ENCODE measurements at places on chromosomes 1 and 21.

- no peak for DNase-seq
These were observed 662 bp upstream of the LGALS8 start for GRCh38 chr1:236522937-236523703.

DNA sequence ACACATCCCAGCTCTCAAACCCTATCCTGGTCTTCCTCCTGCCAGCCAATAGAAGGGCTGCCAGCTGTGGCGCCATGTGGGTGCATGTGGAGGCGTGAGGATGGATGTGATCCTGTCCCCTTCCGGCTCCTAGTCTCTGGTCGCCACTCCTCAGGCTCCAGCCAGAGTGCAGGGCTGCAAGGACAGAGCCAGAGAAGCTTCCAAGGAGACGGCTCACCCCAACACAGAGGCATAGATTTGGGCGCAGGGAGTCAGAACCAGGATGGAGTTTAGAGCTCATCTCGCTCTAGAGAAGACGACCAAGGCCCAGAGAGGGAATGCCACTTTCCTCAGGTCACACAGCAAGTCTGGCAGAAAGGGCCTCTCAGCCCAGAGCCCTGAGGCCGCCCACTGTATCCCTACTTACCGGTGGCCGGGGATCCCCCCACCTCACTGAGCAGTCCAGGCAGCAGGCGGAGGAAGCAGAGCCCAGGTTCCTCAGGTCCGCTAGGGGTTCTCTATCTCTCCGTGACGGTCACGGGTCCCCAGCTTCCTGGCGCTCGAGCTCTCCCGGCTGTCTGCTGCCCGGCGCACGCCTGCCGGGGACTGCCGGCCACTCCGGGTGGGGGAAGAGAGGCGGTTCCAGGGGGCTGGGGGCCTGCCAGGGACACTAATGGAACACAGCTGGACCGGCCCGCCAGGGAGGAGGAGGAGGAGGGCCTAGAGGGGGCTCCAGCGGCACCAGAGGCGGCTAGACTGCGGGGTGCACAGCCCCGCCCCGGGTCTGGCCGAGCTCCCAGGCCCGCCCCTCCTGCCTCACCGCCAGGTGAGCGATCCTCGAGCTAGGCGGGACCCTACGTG lies at the start of gene COL16A1:
TSS of gene COL16A1 (minus strand) at position 587 of the 840 bp plus-strand sequence. CDS start 1,824 bp downstream, outside the sequence.
- DNase-seq: no peak

GRCh38 chr1:209989525-209989924 lies 51.5 kb downstream of the SYT14 start:
- DNase-seq: no peak

DNA sequence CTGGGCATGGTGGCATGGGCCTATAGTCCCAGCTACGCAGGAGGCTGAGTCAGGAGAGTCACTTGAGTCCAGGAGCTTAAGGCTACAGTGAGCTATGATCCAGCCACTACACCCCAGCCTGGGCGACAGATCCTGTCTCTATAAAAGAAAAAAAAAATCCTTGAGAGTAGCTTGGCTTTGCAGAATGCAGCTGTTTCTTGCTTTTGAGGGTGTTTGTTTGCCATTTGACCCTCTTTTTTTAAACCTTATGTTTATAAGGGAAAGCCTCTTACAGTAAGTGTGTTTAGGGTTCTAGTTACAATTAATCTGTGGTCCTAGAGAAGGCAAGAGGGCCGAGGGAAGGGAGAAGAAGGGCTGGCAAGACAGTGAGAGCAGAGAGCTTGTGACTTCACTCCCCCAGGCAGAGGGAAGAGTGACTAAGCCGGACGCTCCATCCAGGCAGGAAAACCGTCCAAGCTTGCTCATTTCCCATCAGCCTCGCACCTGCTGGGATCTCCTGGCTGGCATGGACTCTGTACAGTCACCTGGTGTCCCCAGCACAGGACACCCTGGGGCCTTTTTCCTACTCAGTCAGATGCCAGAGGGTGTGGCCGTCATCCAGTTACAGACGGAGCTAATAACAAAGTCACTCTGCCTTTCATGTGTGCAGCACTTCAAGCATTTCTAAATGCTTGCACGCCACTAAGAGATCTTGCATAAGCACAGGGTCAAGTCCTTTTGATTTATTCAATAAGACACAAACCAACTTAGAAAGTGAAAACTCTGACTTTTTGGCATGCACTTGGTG lies 55.5 kb upstream of the PSEN2 start:
- no peak for DNase-seq

DNA sequence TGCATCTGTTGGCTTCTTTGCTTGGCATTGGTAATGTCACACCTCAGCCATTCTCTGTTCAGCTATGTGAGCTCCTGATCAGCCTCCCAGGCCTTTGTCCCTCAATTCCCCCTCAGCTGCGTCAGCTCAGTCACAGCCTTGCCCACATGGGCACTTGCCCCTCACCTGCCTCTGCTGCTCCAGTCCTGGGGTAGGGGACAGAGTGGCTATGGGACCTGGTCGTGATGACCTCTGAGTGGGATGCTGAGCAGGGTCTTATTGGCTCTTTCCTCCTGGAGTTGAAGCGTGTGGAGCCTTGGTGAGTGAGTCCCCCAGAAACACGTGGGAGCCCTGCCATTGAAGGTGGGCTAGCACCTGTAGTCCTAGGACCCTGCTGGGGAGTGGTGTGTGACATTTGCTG lies 61.4 kb upstream of the TLR5 start:
- no peak for DNase-seq

DNA sequence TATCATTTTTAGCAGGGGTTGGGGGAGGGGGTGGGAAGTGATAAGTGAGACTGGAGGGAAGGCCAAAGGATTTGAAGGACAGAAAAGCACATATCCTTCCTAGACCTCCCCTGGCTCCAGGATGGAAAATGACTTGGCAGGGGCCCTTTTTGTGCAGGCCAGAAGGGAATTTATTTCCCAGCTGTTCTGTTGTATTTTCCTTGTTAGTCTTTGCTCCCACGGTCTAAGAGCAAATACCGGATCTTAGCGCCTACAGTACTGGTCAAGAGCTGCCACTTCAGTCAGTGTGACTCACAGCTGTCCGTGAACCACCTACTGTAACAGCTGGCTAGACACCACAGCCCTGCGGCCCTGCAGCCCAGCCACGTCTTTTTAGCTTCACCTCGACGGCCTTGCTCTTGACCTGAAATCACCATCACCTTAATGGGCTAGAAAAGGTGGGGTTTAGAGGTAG lies 51.0 kb upstream of the ERRFI1 start:
- DNase-seq: no peak

DNA sequence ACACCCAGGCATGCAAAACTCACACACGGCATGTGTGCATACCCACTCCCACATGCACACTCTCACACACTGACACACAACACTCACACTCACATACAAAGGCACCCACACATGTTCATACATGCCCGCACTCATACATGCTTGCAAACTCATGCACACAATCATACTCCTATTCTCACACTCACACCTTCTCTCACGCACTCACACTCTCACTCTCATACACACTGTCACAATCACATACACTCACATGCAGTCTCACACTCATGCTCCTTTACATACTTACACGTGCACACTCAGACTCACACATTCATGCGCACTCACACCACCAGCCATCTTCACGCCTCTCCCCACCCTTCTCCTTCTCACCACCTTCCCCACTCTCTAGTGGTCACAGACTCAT lies 3.1 kb downstream of the SLC5A9 start:
- no peak for DNase-seq

DNA sequence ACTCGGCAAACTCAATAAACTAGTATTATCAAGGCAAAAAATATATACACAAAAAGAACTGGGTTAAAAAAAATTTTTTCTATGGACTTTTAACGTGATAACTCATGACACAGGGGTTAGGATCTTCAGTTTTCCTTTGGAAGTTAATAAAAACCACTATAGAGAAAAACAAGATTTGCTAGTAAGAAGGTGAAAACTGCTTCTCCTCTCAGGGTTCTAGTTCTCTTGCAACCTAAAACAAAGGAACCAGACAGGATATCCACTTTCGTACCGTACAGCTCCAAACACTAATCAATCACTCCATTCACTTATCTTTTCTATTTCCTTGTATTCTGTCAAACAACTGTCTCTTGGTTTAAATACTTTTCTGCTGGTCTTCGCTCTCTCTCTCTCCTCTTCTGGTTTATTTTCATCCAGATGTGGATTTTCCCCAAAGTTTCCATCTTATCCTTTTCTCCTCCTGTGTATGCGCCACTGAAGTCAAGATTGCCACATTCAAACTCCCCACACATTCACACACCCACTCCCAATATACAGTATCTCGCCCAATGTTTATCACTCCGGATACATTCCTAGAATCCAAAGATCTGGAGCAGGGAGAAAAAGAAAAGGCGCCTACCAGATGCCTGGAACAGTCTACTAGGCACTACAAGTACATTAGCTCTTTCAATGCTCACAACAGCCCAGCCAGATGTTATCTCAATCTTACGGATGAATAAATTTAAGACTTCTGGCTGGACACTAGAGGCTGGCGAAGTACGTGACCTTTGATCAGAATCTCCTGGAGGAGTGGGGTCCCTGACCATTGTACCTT lies 775 bp upstream of the PRPF38B start:
- DNase-seq: no peak

DNA sequence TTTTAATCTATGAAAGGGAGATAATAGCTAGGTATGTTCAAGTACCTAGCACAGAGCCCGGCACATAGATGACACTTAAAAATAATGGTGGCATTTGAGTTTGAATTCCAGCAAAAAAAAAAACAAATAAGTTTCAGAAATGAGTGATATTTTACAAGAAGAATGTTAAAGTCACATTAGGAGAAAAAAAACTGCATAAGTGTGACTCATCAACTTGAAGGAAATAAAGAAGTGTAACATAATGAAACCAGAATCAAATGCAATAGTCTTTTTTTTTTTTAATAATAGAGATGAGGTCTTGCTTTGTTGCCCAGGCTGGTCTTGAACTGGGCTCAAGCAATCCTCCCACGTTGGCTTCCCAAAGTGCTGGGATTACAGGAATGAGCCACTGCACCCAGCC lies 17.1 kb downstream of the DNASE2B start:
- no peak for DNase-seq

DNA sequence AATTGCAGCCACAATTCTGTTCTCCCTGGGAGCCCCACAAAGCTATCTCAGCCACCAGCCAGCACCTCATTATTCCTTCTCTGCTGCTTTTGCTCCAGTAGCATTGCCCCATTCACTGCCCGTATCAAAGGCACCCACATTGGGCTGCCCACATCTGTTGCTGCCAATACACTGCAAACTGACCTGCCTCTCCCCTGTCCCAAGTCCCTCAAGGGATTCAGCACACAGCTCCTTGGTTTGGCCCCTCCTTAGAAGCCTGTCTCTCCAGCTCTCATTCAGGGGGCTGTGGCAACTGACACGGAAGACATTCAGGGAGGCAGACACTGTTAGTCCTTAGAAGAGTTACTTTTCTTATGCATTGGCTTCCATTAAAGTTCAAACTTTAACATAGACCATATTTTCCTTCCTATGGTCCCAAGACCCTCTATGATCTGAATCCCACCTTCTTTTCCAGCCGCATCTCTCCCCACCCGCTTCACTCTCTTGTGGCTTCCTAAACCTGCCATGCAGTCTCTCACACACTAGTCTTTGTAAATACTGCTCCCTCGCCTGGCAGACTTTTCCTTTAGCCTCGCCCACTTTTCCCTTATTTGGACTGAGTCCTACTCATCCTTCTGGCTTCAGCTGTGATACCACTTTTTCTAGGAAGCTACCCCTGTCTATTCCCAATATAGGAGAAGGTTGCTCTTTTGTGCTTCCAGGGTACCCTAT lies 19.3 kb upstream of the KLHDC8A start:
- no peak for DNase-seq

DNA sequence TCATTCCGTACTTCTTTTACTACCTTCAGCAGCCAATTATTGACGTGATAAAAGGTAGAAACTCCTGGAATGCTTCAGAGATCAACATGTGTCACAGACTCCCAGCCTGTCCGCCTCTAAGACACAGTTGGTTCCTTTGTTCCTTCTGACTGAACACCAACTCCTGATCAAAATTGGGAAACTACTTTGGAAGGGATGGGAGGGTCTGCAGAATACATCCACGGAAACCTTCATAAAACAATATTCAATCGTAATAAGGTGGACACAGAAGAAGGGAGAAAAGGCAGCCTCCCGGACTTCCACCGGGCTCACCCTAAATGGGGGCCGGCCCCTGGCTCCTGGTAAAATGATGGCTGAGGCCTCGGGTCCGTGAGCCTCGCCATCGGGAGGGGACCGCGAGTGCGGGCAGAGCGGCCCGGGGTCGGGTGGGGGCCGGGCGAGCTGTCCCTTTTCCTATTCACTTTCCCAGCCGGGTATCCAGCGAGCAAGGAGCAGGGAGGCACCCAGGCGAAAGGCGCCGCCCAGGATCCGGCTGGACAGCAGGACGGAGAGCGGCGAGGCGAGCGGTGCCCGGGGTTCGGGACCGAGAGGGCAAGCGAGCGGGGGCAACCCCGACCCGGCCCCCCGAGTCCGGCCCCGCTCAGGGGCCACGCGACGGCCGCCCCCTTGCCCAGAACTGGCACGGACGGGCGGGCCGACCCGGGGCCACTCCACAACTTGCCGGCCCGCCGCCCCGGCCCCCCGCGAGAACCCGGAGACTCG lies 805 bp downstream of the NRIP1 start:
- DNase-seq: no peak

DNA sequence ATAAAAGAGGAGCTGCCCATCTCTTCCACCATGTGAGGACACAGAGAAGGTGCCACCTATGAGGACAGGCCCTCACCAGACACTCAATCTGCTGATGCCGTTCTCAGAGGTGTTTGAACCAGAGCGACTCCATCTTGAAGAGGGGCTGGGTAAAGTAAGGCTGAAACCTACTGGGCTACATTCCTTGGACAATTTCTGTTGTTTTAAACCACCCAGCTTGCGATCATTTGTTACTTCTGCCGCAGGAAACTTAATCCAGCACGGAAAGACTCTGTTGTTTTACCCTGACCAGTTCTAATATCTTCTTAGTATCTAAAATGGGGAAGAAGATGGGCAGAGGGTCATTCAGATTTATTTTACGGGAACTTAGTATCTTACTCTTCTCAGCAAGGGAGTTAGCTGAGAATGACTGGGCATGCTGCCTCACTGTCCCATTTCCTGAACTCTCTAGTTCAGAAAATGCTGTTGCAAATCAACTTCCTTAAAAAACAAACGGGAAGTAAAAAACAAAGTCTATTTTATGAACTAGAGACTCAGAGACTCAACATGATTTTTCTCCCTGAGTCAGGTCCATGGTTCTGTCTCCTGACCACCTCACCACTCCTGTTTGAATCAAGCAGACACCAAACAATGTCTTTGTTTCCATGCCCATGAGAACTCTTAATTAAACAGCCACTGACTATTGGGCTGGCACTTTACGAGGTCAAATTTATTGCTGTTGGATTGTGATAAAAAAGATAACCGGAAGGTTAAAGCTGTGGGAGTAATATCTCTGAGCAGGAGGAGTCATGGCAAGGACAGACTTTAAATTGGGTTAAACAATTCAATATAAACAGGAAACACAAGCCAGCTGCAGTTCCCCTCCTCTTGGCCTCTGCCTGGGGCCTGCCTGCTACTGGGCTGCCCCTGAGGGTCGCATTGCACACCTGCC lies 23.8 kb upstream of the IFNAR1 start:
- no peak for DNase-seq

- no peak for DNase-seq
These were observed 24.3 kb upstream of the TTLL10 start for GRCh38 chr1:1149416-1149815.

DNA sequence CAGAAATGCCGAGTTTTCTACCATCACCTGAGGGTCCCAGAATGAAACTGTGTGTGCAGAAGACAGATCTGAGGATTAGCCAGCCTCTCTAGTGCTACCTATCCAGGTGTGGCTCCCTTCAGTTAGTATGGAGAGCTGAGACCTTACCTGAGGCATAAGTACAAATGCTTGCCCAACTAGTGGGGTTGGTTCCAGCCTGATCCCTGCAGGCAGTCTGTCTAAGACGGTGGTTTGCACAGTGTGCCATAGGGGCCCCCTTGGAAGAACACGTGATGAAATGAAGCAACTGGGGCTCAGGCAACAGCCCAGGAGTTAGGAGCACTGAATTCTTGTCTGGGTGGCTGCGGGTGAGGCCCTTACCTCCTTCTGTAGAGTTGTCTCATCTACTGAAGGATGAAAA lies 15.6 kb downstream of the S100A7A start:
- no peak for DNase-seq
